ENCODE measurements at places on chromosomes 13 and 19.

DNA sequence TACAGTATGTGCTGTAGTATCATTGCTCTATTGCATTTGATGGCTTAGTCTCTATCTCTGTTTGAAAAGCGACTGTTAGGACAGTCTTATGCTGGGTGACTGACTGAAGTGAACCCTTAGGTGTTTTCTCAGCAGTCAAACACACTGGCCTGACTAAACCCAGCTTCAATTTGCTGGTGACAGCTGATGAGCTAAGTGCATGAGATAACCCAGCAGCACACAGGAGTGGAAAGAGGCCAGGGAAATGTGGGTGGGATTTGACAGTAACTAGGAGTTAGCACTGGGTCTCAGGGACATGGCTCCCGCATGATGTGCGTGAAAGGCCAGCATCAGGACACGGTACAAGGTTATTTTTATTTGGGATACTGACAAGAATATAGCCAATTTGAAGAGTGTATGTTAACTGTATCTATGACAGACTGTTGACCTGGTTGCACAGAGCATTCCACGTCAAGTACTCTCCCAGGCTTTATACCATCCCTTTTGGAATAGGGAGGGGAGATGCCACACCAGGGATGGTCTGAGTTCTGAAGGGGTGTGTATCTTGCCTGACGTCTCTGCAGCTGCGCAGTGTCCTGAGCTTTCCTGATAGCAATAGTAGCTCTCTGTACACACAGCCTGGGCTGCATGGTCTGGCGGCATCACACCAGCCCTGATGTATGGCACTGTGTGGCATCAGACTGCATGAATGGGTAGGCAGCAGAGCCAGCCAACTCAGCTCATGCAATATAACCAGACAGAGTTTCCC, 144.8 kb downstream of the FLT1 start:
- DNase-seq, result no peak

DNA sequence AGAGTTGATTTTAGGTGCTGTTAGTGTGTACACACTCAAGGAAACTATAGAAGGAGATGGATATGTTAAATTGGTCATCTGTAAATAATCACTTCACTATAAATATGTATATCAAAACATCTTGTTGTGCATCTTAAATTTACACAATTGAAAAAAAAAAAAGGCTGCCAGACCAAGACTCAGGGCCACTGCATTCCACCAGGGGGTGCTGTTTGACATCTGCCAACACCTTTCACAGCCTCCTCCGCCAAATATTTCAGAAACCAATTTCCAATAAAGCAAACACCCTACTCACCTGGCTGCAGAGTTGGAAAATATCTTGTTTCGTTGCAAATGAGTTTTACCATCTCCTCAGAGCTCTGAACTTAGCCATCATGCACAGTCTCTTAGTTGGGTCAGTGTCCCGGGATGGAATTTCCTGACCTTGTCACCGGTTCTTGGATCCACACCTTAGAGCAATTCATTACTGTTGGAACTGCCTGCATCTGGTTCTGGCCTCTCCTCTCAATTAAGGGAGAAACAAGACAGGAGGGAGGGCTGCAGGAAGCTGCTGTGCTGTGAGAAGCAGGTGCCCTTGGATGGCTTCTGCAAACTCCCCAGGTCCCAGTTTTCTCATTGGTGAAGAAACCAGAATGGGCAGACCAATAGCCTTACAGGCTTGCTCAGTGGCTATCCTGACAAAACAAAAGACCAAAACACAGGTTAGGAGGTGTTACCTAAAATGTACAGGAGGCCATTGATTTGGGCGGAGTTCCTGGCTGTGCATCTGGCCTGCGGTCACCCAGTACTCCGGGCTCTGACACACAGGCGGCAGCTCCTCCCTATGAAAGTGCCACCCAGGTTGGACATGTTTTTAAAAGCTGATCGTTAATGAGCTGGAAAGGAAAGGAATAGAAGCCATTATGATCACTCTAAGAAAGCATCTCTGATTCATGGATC, 746.6 kb downstream of the UQCRFS1 start:
- DNase-seq, result no peak

- no peak for DNase-seq
Observed at GRCh38 chr19:50994129-50994528, 7.3 kb downstream of the KLK8 start.

- no peak for DNase-seq
Observed at GRCh38 chr13:107450431-107450830, 764.9 kb downstream of the LIG4 start.

- no peak for DNase-seq
Observed at GRCh38 chr13:79419365-79419764, 13.3 kb upstream of the RBM26 start.

GRCh38 chr13:113137691-113138298, 15.2 kb downstream of the F10 start:
- DNase-seq, result no peak

GRCh38 chr13:51058461-51059167, 52.5 kb downstream of the C13orf42 start:
- no peak for DNase-seq

DNA sequence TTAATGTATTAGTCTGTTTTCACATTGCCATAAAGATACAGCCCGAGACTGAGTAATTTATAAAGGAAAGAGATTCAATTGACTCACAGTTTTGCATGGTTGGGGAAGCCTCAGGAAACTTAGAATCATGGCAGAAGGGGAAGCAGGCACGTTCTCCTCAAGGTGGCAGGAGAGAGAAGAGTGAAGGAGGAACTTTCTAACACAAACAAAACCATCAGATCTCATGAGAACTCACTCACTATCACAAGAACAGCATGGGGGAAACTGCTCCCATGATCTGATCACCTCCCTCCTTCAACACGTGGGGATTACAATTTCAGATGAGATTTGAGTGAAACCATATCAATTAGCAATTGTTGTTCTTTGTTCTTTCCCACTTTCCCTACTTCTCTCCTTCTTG, 689.0 kb upstream of the SLITRK1 start:
- no peak for DNase-seq

GRCh38 chr13:110683921-110684320, 22.0 kb downstream of the CARS2 start:
- no peak for DNase-seq

- no peak for DNase-seq
Observed at GRCh38 chr13:112231451-112232083, 144.6 kb upstream of the SPACA7 start.

DNA sequence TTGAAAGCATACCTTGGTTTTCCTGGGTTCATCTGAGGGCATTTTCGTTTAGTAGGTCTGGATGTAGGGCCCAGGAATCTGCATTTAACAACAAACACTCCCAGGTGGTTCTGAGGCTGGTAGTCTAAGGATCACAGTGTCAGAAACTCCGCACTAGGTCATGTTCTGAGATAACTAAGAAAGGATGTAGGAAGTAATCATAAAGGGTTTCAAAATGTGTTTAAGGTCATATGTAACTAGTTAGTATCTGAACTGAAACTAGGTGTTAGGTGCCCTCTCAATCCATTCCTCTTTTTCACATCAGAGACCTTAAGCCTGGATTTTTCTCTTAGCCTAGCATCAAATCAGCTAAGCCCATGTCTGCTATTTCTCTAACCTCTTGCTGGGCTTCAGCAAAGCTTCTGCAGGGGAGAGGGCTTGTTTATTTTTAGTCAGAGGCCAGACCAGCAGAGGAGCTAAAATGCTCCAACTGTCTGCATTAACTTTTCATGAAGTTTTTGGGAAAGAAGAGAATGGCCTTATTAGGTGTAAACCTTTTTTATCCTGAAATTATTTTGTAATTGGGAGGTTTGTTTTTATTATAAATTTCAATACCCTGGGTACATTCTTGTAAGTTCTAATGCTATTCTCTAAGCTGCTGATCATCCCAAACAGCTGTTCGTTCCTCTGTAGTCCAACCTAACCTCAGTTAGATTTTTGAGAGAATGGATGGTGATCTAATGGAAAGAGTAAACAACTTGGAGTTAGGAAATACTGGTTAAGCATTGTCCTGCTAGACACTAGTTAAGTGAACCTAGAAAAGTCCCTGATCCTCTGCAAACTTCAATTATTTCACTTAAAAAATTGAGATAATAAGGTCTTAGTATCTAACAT, 262.8 kb upstream of the RFC3 start:
- no peak for DNase-seq

DNA sequence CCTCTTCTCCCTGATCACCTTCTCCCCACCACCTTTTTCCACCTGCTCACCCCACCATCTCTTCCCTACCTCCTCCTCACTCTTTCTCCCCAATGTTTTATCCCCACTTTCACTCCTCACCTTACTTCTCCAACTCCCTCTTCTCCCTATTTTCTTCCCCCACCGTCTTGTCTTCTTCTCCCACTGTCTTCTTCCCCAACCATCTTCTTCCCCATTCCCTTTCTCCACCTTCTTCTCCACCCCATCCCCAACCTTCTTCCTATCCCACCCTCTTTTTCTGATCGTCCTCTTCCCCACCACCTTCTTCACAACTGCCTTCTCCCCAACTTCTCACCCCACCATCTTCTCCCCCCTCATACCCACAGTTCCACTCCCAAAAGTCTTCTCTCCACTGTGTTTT, 929.4 kb downstream of the UQCRFS1 start:
- no peak for DNase-seq

DNA sequence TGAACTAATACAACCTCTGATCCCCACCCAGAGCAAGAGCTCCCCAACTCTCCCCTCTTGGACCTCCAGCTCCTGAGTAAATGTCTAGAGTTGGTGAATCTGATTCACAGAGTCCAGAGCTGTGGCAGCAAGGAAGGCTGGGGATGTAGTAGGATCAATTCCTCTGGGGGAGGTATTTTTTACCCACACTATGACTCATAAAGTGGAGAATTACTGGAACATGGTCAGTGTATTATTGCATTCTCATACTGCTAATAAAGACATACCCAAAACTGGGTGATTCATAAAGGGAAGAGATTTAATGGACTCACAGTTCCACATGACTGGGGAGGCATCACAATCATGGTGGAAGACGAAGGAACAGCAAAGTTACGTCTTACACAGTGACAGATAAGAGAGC, 496.7 kb downstream of the EFNB2 start:
- DNase-seq, result no peak

DNA sequence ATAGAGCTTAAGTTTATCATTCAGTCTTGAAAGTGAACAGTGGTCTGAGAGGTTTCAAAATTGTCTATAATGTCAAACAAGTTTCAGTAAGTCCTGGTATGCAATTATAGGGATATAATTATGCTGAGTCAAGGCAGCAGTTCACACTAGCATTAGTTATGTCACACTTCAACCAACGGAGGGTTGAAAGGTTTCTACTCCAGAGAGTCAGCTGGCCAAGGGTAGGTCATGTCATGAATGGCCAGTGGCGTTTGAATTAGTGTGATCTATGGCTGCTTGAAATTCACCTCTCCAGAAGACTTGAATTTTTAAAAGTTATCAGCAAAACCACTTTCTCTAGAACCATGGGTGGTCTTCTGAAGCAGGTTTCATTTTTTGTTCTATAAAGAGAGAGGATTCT, 108.6 kb downstream of the TNFRSF19 start:
- DNase-seq, result no peak

- DNase-seq, result no peak
Observed at GRCh38 chr13:52615134-52615801, 27.0 kb upstream of the HNRNPA1L2 start.

DNA sequence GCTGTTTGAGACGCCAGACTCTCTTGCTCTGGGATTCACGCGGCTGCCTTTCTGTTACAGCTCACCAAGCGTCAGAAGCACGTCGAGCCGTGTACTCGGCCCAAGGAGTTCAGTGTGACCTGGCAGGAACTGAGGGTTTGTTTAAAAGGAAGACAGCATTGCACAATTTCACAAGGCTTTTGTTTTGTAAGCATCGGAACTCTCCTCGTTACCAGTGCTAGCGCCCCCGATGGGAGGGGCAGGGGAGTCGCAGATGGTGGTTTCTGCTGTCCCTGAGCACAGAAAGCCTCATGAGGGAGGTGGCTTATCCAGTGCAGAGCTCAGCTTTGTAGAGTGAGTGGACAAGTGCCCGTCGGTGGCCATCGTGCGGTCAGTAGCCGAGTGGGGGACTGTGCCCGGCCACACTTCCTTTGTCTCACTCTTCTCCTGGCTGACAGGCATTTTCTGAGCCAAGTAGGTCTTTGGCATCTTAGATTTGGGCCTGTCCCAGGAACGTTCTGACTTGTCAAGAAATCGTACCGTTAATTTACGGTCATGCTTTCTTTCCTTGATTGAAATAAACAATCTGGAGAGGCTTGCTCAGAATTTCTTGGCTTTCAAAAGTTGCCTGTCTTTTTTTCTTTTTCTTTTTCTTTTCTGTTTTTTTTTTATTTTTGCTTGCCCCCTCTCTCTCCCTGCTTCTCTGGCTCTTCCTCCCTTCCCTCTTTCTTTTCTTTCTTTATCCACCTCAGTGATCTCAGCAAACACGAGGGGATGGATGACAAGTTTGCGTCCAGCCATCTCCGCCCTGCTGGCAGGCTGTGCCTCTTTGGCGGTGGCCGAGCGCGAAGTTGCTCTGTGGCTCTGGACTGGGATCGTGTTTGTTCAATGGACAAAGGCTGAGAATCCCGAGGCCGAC, 7.7 kb downstream of the KDM4B start:
- peak; percentile 88 for DNase-seq

DNA sequence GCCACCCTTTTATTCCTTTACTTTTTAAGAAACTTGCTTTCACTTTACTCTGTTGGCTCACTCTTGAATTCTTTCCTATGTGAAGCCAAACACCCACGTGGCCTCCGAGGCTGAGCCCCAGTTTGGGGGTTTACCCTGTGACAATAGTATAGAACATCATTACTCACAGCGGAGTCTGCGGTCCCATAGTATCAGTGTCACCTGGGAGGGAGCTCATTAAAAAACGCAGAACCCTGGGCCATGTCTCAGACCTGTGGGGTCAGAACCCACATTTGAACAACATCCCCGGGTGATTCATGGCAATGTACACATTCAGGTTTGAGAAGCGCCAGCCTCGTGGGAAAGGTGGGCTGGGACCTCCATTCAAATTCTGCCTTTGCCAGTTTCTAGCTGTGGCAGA, 36.0 kb upstream of the UBL3 start:
- no peak for DNase-seq

DNA sequence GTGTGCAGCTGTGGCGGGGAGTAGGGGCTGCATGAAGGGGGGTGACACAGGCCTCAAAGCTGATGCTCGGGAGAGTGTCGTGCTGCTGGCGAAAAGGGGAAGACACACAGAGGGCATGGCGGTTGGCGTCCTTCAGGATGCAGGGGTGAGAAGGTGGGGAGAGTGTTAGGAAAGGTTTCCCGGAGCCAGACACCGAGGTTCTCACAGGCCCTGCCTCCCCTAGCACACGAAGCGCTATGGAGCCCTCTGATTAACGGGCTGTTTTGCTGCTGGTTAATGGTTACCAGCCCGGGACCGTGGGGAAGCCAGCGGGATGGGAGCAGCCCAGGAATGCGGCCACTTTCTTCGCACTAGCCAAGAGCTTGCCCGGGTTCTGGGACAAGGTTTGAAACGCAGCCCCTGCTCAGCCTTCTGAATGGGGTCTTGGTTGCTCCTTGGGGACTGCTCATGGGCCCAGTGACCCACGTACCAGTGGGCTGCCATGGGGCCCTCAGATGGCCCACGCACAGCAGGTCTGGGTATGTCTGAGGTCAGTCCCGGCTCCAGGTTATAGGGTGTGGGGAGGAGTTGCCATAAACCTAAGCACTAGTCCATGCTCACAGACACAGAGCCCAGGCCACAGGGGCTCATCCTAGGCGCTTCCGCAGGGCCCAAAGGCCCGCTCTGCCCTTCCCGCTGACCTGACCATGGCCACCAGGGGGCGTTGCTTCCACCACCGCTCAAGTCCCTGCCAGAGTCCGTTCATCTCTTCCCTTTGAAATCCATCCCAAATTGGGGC, 31.3 kb upstream of the ISYNA1 start:
- no peak for DNase-seq

- DNase-seq, result no peak
Observed at GRCh38 chr13:89455741-89456140, 1784.6 kb downstream of the SLITRK5 start.
